Uterine smooth muscle cell (primary cell): ENCODE measurements at places on chromosomes 2 and 18. TPM values are rescaled to one million over a fixed set of nuclear protein-coding genes. Genes with fewer than 3 reads are reported as not detected.

Gene SLC4A5
- 0.25 and 0.44 TPM in 2 replicates for total RNA-seq

Gene OXER1
- total RNA-seq: 0.12 TPM in 1 of 2 replicates, not detected in the other

Gene HOXD8
- 2.4 and 4.4 TPM in 2 replicates for total RNA-seq

Gene CCL20
- total RNA-seq: not detected in 2 replicates

Gene FIGN
- 1.4 and 1.7 TPM in 2 replicates for total RNA-seq

Gene SERPINB11
- total RNA-seq: not detected in 2 replicates

Gene SRD5A2
- total RNA-seq: not detected in 2 replicates

Gene IL36B
- total RNA-seq: not detected in 2 replicates

Gene ALLC
- 0.25 TPM in 1 of 2 replicates, not detected in the other for total RNA-seq

Gene ANKRD62
- total RNA-seq: not detected in 2 replicates
